ENCODE measurements at places on chromosomes 13 and 19.
A peak's percentile ranks its signal among the peaks of the same experiment; 100 is the strongest.

DNA sequence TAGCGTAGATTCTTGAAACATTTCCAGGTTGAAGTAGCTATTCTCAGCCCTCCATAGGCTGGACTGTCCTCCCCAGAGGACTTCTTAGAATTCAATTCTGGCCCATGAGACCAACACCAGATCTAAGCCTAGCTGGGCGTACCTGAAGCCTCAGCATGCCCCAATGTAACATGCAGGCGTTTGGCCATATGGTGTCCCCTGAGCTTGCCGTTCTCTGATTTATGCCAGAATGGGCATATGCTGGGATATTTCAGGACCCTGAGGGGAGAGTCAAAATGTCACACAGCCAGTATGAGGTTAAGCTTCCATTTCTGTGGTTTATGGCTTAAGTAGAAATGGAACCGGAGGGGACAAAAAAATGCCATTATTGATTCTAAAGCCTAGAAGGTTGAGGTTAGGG is 317.7 kb upstream of the OBI1 start:
- no peak for DNase-seq

DNA sequence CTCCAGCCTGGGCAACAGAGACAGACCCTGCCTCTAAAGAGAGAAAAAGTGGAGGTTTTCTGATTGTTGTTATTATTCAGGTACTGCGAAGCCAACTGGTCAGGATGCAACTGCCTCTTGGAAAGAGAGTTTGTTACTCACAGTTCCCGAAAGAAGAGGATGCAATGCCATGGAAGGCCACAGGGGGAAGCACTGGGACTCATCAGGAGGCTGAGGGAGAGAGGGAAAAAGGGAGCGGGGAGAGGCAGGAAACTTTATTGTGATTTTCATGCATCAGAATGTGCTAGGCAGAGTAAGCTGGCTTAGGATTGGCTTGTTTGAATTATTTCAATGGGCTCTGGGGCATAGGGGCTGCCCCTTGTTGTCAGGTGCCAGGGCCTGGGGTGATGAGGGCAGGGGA is 27.6 kb downstream of the MYO9B start:
- DNase-seq = no peak

- DNase-seq = no peak
Measured at GRCh38 chr13:28046981-28047380, 53.4 kb downstream of the FLT3 start.

DNA sequence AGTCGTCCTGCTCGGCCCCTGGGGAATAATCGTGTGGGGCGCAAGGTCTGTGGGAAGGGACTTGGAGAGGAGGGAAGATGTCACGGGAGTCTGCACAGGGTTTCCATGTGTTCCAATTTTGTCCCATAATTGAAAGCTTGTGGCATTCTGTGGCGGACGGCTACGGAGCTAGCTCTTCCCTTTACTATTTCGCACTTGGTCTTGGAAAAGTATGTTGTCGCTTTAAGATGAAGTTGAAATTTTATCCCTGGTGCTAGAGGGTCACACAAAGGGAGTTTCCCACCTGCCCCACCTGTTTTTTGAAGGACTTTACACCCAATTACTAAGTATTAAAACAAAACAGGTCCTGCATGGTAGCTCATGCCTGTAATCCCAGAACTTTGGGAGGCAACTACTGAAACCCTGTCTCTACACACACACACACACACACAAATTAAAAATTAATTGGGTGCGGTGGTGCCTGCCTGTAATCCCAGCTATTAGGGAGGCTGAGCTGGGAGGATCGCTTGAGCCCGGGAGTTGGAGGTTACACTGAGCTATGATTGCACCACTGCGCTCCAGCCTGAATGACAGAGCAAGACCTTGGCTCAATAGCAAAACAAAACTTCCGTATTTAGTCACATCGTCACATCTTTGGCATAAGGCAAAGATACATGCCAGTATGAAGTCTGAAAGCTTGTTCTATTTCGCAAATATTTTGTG is 967 bp upstream of the TPT1 start:
- DNase-seq = no peak

GRCh38 chr19:13277104-13277809 is 127.0 kb downstream of the IER2 start:
- peak; percentile 37 for DNase-seq

DNA sequence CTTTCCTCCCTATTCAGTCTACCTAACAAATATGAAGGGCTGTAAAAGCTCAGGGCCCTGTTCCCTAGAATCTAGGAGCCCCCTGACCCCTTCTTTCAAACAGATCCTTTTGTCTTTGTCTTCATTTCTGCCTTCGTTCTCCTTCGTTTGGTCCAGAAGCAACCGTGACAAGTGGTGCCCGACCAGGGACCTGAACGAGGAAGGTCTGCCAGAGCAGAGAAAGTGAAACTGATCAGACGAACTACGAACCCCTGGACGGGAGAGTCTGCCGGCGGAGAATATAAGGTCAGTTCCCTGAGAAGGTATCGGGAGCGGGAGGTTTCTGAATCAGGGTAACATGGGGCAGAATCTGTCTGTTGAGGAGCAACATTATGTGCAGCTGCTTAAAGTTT is 751 bp downstream of the ERVK3-1 start:
- no peak for DNase-seq

GRCh38 chr19:5448374-5448773 is 6.8 kb upstream of the ZNRF4 start:
- peak; percentile 30 for DNase-seq

DNA sequence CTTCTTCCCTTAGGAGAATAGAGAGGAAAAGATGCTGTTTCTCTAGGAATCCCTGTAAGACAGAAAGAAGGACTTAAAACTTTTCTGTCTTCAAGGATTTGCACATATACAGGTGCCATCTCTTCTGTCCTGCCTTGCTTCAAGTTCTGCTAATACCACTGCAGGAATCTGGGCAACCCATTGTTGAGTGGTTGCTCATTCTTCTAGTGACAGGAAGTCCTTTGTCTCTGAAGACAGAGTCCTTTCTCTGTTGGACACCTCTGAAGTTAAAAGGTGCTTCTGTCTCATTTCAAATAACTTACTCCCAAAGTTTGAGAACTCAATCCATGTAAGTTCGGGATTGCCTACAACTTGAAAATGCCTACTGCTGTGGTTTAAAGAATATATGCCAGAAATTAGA is 114.4 kb upstream of the TMTC4 start:
- DNase-seq = no peak

- DNase-seq = no peak
Measured at GRCh38 chr13:100520936-100521850, 67.4 kb downstream of the GGACT start.

- DNase-seq = no peak
Measured at GRCh38 chr13:48078251-48078656, 16.6 kb downstream of the MED4 start.

DNA sequence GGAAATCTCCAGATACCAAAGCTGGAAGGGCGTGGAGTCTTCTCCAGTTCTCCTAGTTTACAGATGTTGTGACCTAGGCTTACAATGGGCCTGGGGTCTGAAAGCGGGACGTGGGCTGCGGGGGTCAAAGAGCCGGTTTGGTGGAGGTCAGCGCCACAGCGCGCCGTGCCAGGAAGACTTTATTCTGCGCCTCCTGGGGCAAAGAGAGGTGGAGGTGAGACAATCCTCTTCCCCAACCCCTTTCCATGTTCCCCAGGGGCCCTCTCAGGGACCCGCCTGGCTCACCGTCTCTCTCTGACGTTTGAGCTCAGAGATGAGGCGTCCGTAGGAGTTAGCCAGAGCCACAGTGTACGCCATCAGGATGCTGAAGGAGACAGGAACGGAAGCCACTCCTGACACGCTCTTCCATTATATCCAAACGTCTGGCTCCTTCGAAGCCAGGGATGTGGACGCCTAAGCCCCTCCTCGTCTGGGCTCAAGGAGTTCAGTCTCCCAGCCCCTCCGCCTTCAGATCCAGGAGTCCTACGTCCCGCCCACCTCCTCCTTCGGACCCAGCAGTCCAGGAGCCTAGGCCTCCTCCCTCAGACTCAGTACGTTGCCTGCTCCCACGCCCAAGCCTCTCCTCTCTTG is 776 bp upstream of the LENG1 start:
- DNase-seq = no peak

- DNase-seq = no peak
Measured at GRCh38 chr19:36688058-36688457, 646 bp downstream of the ZNF567 start.

DNA sequence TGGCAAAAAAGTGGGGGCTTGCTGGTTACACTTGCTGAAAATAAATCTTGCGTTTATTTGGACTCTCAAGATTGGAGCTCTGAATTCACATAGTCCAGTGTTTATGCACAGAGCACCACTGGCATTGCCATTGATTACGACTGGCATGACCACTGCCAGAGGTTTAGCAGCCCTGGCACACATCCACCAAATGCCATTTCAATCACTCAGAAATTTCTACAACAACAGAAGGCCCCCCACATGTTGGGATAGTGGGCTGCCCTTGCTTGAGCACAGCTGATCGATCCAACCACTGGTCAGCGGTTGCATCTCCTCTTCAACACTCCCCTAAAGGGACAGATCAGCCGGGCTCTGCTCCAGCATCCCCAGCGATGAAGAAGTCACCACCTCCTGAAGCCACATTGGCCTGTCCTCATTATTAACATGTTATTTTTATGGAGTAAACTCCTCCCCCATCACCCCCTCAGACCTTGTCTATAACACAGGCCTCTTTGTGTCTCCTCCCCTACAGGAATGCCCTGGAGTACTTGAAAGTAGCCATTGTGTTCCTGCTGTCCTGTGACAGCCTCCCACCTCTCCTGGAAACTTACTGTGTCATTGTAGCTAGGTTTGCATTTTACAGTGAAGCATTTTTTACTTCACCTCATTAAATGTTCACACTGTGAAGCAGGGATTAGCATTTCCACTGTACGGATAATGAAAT is 51.3 kb downstream of the CDADC1 start:
- no peak for DNase-seq

DNA sequence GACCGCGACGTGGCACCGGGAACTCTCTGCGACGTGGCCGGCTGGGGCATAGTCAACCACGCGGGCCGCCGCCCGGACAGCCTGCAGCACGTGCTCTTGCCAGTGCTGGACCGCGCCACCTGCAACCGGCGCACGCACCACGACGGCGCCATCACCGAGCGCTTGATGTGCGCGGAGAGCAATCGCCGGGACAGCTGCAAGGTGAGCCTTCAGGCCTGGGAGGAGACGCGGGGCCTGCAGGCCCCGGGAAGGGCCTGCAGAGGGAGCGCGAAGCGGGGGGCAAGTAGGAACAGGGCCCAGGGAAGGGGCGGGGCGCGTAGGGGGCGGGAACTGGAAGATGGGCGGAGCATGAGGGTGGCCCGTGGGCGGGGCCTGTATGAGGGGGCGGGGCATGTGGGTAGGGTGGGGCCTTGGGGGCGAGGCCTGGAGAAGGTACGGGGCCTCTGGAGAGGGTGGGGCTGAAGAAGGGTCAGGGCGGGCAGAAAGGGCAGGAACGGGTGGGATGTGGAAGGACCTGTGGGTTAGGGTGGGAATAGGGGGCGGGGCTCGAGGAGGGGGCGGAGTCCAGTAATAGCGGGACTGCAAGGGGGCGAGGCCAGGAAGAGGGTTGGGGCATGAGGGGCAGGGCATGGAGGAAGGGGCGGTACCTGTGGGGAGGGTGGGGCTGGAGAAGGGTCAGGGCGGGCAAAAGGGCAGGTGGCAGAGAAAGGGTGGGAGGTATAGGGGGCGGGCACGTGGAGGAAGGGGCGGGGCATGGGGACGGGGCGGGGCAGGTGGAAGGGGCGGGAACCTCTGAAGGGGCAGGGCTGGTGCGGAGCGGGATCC is 2.5 kb downstream of the CFD start:
- peak; percentile 90 for DNase-seq

GRCh38 chr19:16226184-16226591 is 28.5 kb downstream of the AP1M1 start:
- no peak for DNase-seq

DNA sequence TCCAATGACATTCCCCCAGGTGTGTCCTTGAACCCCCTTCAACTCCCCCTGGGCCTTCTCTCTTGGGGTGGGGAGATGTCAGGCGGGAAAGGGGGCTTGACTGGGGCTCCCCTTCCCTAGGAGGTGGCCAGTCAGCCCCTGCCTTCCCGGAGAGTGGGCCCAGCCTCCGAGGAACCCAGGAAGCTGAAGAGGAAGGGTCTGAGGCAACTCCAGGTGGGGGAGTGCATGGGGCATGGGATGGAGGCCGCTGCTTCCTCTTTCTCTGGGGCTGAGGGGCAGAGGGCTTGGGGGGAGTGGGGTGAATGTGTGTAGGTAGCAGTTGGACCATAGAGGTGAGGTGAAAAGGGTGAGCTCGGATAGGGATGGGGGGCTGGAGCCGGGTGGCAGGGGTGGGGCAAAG is 2.7 kb upstream of the INAFM1 start:
- DNase-seq = no peak
